ENCODE measurements at places on chromosomes 6 and 20.

DNA sequence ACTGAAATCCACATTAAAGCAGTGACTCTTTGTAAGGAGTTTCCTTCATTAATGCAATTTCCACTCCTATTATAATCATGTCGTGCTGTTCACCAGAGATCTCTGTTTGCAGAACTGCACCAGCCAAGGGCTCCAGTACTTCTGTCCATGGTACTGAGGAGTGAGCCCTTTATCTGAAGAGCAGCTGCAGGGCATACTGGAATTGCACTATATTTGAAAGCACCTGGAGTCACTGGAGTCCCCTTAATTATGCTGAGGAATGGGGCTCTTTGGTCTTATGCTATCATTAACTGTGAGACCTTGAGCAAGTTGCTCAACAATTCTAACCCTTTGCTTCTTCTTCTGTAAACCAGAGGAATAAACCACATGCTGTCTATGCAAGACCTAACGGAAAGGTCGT is 61.7 kb upstream of the NUP153 start:
- DNase-seq: peak; percentile 23

- peak; percentile 35 for DNase-seq
Measured at GRCh38 chr6:38262026-38262425, 377.7 kb downstream of the BTBD9 start.

DNA sequence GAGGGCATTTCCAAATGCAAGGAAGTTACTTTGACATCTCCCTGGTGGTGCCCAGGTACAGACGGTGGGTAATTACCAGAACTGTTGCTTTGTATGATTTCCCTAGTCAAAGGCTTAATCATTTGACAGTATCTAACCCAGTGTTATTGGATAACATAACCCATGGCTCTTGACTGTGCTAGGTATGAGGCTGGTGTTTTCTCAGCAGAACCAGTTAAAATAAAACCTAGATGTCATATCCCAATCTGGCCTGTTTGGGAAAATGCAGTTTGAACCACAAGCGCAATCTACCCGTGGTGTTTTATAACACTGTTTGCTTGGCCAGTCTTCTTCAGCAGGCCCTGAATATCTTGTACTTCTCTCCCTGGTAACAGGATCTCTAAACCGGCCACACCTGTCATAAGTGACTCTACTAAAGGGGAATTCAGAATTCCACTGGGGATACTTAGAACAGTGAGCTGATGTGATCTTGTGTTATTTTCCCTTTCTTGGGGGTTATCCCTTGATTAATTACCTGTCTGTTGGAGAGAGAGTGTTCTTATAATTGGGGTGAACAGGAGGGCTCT is 32.8 kb downstream of the PPP1R14C start:
- peak; percentile 11 for DNase-seq

- no peak for DNase-seq
Measured at GRCh38 chr20:63084563-63084927, 77.8 kb upstream of the BHLHE23 start.

DNA sequence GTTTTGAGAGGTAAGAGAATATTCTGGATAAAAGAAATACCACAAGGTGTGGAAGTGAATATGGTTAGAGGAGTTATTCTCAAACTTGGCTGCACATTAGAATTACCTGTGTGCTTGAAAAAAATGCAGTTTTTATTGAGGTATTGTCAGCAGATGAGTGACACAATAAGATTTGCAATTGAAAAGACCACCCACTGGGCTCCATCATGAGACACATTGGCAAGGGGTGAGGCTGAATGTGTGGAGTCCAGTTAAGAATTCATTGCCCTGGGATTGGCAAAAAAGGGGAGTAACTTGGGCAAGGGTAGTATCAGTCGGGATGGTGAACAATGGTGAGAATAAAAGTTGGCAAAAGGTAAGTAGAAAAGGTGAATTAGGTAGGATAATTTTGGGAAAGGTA is 63.5 kb downstream of the MEI4 start:
- no peak for DNase-seq

- DNase-seq: no peak
Measured at GRCh38 chr6:114586298-114586697, 243.5 kb upstream of the HS3ST5 start.

Measured in ACHN (cell line).